ENCODE measurements at places on chromosomes 13 and 19.

- peak; percentile 50 for ATAC-seq
These were observed 100.8 kb downstream of the STK24 start for GRCh38 chr13:98476106-98476505.

DNA sequence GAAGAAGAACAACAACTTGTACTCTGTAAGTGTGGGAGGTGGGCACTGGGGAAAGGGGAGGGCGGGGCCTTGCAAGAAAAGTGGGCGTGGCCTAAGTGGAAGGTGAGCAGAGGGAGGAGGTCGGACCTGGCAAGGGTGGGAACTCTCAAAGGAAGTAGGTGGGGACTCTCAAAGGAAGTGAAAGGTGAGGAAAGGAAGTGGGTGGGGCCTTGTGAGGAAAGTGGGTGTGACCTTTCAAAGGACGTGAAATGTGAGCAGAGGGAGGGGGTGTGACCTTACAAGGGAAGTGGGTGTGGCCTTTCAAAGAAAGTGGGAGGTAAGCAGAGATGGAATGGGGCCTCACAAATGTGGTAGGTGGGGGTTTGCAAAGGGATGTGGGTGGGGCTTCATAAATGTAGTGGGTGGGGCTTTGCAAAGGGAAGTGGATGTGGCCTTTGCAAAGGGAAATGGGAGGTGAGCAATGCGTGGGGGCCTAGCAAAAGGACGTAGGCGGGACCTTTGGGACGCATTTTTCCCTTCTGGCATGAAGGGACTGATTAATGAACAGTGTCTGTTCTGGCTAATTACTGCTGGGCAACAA lies 25.9 kb downstream of the ACSBG2 start:
- peak; percentile 68 for ATAC-seq

DNA sequence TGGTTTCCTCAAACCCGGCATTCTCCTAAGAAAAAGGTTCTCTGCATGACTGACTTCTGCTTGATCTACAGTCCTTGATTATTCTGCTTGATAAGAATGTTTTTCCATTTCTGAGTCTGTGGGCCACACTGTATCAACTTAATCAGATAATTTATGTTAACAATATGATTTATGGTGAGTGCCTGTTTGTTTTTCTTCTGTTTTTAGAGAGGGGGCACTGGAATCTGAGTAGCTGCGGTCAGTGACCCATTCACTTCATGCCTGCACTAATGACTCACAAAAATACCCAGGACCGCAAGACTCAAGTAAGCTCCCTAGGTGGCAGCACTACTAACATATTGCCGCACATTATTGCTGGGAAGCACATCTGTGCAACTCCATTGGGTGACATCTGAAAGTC lies 542.3 kb upstream of the ATXN8OS start:
- no peak for ATAC-seq

DNA sequence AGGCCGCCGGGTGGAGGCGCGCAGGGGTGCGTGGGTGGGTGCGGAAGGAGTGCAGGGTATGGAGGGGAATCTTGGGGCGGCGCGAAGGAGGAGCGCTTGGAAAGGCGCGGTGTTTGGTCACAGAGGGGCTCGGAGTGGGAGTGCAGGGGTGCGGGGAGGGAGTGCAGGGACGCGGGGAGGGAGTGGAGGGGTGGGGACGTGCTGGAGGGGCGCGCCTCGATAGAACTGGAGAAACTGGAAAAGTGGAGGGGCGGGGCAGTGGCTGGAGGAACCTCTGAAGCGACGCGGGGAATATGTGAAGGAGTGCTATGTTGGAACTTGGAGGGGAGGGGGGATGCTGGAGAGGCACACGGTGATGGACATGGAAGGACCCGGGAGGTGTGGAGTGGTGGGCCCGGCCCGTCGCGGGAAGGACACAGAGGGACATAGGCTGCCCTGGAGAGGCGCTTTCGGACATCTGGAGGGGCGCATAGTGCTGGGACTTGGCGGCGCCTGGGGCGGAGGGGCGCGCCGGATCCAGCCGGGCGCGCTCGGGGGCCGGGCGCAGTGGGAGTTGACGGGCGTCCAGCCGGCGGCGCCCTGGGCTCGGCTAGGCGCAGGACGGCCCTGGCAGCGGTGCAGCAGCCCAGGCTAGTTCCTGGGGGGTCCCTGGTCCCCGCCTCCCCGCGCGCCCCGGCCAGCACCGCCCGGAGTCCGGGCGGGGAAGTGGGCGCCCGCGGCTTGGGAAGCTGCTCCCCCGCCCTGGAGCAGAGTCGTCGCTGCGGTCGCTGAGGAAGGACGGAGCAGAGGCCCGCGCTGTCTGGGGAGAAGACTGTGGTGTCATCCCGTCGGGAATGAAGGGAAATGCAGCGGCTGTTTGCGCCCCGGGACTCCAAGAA lies 20.8 kb upstream of the SGCG start:
- no peak for ATAC-seq

- no peak for ATAC-seq
These were observed 551 bp downstream of the FZR1 start for GRCh38 chr19:3506384-3507340.
